PC-3 (cell line): ENCODE measurements at places on chromosomes 6 and 20. TPM values are rescaled to one million over a fixed set of nuclear protein-coding genes. Genes with fewer than 3 reads are reported as not detected.
A peak's percentile ranks its signal among the peaks of the same experiment; 100 is the strongest.

The HELZ2 gene
- total RNA-seq, result 33.4 and 77.2 TPM in 2 replicates

GRCh38 chr6:40804905-40805304, 217.7 kb upstream of the LRFN2 start:
- DNase-seq, result no peak

The VGLL2 gene
- not detected in 2 replicates for total RNA-seq

GRCh38 chr6:99344289-99344688, 5.2 kb downstream of the FAXC start:
- peak; percentile 62 for DNase-seq

DNA sequence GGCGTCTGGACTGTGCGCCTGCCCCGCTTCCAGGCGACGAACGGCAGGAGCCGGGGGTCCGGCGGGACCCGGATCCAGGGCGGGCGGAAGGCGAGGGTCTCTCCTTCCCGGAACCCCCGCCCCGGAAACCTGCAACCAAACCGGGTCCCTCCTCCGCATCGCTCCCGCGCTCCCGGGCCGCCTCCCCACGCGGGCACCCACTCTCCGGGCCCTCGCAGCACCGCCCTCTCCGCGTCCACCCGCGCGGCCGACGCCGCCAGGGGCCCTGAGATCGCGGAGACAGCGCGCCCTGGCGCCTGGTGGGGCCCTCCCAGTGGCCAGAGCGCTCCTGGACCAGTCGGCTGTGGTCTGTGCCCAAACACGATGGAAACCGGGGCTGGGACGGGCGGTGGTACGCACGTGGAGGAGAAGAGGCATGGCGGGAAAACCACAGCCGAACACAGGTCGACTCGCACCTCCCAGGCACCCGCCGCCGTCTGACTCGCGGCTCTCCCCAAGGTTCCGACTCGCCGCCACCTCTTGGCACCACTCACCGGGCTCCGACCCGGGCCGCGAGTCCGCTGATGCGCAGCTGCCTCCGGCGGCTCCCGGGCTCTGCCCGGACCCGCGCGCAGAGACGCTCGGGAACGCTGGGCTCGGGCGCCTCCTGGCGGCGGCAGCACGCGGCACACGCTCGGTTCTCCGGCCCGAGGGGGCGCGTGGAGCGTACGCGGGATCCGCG, 7.9 kb downstream of the NKX2-2 start:
- peak; percentile 57 for DNase-seq

The KCNG1 gene
- 61.5 and 74.1 TPM in 2 replicates for total RNA-seq

DNA sequence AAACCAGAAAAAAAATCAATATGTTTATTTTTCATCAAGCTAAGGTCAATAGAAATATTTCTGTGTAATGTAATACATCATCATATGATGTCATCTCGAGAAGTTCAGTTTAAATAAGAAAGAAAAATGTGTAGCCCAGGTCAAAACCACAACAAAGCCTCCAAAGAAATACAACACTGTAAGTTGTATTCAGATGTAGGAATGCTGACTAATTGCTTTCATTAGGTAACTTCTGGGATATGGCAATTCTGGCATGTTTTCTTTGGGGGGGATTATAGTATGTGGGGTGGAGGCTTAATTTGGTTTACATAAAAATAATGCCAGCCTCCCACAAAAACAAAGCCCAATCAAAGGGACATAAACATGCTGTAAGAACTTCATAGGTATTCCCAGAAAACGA, 881.8 kb upstream of the CITED2 start:
- no peak for DNase-seq

GRCh38 chr20:60030471-60030870, 72.2 kb downstream of the CDH26 start:
- no peak for DNase-seq

GRCh38 chr20:50865591-50865990, 65.6 kb downstream of the ADNP start:
- DNase-seq, result no peak

GRCh38 chr6:132952031-132952867, 137.9 kb downstream of the RPS12 start:
- DNase-seq, result peak; percentile 57

DNA sequence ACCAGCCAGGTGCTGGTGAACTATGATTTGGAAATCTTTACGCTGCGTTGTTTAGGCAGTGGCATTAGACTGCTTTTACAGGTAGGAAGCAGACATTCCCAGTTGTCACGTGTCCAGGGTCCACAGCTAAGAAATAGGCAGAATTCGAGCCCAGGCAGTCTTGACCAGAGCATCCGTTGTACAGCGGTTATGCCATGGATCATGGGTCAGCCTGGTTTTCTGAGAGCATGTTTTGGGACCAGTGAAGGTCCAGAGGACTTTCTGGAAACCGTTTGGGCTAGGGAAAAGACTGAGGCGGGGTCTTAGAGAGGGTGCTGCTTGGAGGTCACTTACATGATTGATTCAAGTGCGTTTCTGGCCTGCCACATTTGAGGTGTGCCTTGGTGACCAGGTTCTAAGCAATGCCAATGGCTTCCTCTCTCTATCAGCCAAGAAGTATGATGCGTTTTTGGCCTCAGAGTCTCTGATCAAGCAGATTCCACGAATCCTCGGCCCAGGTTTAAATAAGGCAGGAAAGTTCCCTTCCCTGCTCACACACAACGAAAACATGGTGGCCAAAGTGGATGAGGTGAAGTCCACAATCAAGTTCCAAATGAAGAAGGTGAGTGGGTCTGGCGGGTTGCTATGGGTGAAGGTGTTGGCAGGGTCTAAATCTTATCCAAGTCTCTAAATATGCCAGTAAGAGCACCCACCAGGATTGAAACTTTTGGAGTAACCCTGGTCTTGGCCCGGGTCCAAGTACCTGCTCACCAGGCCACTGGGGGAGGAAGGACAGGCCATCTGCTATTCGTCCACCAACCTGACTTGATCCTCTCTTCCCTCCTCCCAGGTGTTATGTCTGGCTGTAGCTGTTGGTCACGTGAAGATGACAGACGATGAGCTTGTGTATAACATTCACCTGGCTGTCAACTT, 1.8 kb downstream of the RPL10A start:
- peak; percentile 54 for DNase-seq

The COL9A1 gene
- total RNA-seq, result not detected in 2 replicates

The DEFB132 gene
- total RNA-seq, result not detected in 2 replicates

DNA sequence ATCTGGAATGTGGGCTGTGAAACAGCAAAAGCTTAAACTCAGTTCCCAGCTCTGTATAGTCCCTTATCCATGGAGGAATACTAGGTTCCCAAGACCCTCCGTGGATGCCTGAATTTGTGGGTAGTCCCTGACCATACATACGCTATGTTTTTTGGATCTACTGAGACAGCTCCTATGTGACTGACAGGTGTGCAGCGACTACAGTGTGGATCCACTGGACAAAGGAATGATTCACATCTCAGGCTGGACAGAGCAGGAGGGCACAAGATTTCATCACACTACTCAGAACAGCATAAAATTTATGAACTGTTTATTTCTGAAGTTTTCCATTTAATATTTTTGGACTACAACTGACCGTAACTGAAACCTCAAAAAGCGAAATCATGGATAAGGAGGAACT, 125.3 kb downstream of the MAP7 start:
- no peak for DNase-seq

The TTBK1 gene
- not detected in 2 replicates for total RNA-seq

DNA sequence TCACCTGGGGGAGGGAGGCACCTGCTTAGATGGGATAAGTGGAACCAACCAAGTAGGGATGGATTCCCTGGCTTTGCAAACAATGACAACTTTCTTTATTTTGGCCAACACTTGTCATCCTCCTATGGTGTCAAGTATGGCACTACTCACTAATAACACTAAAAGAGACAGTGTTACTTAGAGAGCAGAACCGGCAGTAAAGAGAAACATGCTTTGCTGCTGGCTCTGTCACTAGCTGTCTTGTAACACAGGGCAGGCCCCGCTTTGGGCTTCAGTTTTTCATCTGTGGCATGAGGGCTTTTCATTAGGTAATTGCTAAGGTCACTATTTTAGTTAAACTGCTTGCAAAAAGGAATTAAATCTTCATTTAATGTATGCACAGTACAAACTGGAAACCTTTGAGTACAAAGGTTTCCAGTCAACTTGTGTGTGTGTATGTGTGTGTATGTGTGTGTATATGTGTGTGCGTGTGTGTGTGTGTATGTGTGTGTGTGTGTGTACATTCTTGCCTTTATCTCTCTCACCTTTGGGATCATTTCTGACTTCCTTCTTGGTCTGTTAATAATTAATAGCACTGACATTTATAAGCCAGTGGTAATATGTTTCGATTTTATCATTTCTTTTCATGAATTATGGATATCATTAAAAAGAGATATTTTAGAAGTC, 64.7 kb downstream of the BTBD3 start:
- no peak for DNase-seq

- no peak for DNase-seq
Measured at GRCh38 chr20:53084408-53084997, 112.3 kb downstream of the TSHZ2 start.

- DNase-seq, result no peak
Measured at GRCh38 chr6:82629921-82630320, 266.3 kb downstream of the TPBG start.

The POU5F1 gene
- not detected in 2 replicates for total RNA-seq

GRCh38 chr20:31667315-31668285, 29.9 kb downstream of the COX4I2 start:
- DNase-seq, result no peak

DNA sequence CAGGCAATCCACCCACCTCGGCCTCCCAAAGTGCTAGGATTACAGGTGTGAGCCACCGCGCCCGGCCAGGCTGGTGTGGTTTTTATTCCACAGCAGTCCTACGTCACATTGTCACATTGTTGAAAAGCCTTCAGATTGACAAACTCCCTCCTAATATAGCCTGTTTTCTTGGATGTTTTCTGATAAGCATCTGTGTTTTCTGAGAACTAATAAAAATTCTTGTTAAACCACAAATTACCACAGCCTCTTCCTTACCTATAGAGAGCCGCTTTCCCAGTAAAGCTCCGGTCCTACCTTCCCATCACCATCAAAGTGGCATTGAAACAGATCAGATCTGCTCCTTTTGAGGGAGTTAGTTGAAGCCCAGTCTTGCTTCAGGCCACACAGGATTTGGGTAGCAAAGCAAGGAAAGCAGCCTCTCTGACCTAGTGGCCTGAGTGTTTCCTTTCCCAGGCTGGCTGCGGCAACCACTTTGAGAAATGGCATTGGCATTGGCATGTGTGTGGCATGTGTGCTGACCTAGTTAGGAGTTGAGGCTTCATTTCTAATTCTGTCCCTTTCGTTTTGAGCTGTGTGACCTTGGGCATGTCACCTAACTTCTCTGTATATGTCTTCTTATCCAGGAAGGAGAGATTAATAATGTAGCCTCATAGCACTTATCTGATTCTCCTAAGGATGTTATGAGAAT, 1.7 kb upstream of the PKIG start:
- peak; percentile 66 for DNase-seq

DNA sequence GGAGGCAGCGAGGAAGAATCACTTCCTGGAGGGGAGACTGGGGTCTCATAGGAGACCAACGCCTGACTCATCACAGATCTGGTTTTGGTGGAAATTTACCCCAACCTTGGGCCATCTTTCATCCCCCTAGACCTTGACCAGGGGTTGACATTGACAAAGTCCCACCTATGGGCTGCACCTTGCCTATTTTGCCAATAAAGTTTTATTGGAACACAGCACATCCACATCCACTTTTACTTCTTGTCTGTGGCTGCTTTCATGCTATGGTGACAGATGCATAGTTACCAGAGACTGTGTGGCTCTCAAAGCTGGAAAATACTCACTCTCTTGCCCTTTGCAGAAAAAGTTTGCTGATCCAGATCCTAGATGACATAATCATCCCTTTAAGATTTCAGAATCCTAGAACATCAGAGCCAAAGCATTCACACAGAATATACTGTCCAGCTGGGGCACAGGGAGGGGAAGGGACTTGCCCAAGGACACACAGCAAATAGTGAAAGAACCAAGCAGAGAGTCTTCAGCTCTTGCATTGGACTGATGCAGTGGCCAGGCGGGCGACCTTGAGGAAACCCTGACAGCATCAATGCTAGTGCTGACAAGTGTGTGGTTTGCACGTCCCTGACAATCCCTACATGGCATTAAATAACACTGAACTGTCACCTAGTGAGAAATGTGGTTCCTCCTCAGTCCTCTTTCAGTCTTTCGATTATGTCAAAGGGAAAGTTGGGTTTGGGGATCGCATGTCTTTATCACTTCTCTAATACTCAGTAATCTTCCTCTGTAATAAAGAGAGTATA, 41.2 kb downstream of the CD40 start:
- no peak for DNase-seq

- no peak for DNase-seq
Measured at GRCh38 chr6:69456086-69456485, 340.7 kb downstream of the LMBRD1 start.

The MTG2 gene
- total RNA-seq, result 33.9 and 40.5 TPM in 2 replicates

DNA sequence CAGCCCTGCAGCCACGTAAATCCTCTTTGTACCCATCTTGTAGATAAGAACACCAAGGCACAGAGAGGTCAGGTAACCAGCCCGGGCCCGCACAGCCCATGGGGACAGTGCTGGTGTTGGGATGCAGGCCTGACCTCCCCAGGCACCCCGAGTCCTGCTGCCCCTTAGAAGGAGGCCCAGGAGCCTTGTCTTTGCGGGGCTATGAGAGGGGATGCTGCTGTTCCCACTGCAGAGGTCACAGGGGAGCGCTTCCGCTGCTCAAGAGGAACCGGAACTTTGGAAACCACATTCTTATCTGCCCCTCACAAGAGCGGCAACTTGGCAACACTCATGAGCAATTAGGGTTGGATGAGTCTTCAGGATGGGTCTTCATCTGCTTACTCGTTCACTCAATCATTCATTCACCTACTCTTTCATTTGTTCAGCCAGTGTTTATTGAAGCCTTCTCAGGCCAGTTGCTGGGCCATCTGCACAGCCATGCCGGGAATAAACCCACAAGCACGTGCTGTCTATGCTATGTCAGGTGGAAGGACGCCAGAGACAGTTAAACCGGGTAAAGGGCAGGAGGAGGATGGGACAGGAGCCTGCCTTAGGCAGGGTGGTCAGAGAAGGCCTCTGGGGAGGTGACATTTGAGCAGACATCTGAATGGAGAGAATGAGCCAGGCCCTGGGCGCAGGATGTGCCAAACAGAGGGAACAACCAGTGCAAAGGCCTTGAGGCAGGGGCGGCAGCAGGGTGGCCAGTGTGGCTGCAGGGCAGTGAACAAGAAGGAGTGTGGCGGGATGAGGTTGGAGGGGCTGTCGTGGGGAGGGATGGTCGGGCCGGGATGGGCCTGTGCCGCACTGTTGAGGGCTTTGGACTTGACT, 60.8 kb downstream of the RBM38 start:
- no peak for DNase-seq

The DPPA5 gene
- not detected in 2 replicates for total RNA-seq

The OTOR gene
- total RNA-seq, result not detected in 2 replicates

The TSHZ2 gene
- total RNA-seq, result not detected in 2 replicates

The RNF39 gene
- 2.0 and 4.2 TPM in 2 replicates for total RNA-seq
